Fibroblast of lung (primary cell): ENCODE measurements at places on chromosomes 11 and 22. TPM values are rescaled to one million over a fixed set of nuclear protein-coding genes. Genes with fewer than 3 reads are reported as not detected.

The MRGPRX2 gene
- not detected in 2 replicates for total RNA-seq

The APLNR gene
- total RNA-seq = not detected in 2 replicates

The A4GALT gene
- total RNA-seq = 14.9 and 16.2 TPM in 2 replicates

The TBX1 gene
- total RNA-seq = not detected in 2 replicates

The OR6A2 gene
- total RNA-seq = under 0.01 and 0.17 TPM in 2 replicates

The CRYBB3 gene
- not detected in 2 replicates for total RNA-seq

The FAM180B gene
- total RNA-seq = not detected in 2 replicates

The FAM83F gene
- under 0.01 TPM in 1 of 2 replicates, not detected in the other for total RNA-seq

The KCTD14 gene
- 0.33 and 0.77 TPM in 2 replicates for total RNA-seq

The SYT13 gene
- total RNA-seq = not detected in 2 replicates

The TRIM29 gene
- total RNA-seq = not detected in 2 replicates

The MYOD1 gene
- not detected in 2 replicates for total RNA-seq

The TSGA10IP gene
- 0.17 TPM in 1 of 2 replicates, not detected in the other for total RNA-seq

The RFPL3 gene
- total RNA-seq = not detected in 2 replicates

The SAA1 gene
- not detected in 2 replicates for total RNA-seq

The CARD16 gene
- 102 and 143 TPM in 2 replicates for total RNA-seq

The DRICH1 gene
- total RNA-seq = 0.26 TPM in 1 of 2 replicates, not detected in the other

The CD248 gene
- total RNA-seq = 52.6 and 95.6 TPM in 2 replicates

The SYVN1 gene
- 13.6 and 15.5 TPM in 2 replicates for total RNA-seq

The GAL gene
- 1.5 and 5.4 TPM in 2 replicates for total RNA-seq

The CAPN5 gene
- total RNA-seq = 12.3 and 17.5 TPM in 2 replicates

The NLRP10 gene
- total RNA-seq = 0.26 and 9.6 TPM in 2 replicates

The ARHGAP32 gene
- 8.7 and 9.6 TPM in 2 replicates for total RNA-seq

The GANAB gene
- total RNA-seq = 167 and 279 TPM in 2 replicates

The SCGB2A2 gene
- total RNA-seq = not detected in 2 replicates

The BTBD18 gene
- total RNA-seq = not detected in 2 replicates

The VPREB1 gene
- total RNA-seq = not detected in 2 replicates

The HBD gene
- 5.9 TPM in 1 of 2 replicates, not detected in the other for total RNA-seq

The MS4A8 gene
- total RNA-seq = not detected in 2 replicates

The TNNT3 gene
- total RNA-seq = 0.26 TPM in 1 of 2 replicates, not detected in the other

The VSIG2 gene
- total RNA-seq = not detected in 2 replicates

The ZFTA gene
- total RNA-seq = 12.9 and 14.4 TPM in 2 replicates

The KRTAP5-4 gene
- not detected in 2 replicates for total RNA-seq

The MS4A12 gene
- not detected in 2 replicates for total RNA-seq

The MCHR1 gene
- total RNA-seq = 0.51 and 0.99 TPM in 2 replicates

The IGLL5 gene
- total RNA-seq = not detected in 2 replicates

The FOLH1 gene
- total RNA-seq = 0.51 and 1.2 TPM in 2 replicates

The SYNGR1 gene
- total RNA-seq = 7.7 and 13.0 TPM in 2 replicates

The MICALL1 gene
- 17.2 and 17.7 TPM in 2 replicates for total RNA-seq

The KDM4E gene
- not detected in 2 replicates for total RNA-seq

The OR51B2 gene
- total RNA-seq = not detected in 2 replicates

The MRGPRX3 gene
- total RNA-seq = not detected in 2 replicates
